ENCODE measurements at places on chromosomes 7 and 10.

GRCh38 chr7:3043544-3044371 lies at the start of gene CARD11:
Gene CARD11 (minus strand): TSS chr7:3043867. CDS start chr7:2958506, 85,361 bp downstream.
- DNase-seq, result no peak

DNA sequence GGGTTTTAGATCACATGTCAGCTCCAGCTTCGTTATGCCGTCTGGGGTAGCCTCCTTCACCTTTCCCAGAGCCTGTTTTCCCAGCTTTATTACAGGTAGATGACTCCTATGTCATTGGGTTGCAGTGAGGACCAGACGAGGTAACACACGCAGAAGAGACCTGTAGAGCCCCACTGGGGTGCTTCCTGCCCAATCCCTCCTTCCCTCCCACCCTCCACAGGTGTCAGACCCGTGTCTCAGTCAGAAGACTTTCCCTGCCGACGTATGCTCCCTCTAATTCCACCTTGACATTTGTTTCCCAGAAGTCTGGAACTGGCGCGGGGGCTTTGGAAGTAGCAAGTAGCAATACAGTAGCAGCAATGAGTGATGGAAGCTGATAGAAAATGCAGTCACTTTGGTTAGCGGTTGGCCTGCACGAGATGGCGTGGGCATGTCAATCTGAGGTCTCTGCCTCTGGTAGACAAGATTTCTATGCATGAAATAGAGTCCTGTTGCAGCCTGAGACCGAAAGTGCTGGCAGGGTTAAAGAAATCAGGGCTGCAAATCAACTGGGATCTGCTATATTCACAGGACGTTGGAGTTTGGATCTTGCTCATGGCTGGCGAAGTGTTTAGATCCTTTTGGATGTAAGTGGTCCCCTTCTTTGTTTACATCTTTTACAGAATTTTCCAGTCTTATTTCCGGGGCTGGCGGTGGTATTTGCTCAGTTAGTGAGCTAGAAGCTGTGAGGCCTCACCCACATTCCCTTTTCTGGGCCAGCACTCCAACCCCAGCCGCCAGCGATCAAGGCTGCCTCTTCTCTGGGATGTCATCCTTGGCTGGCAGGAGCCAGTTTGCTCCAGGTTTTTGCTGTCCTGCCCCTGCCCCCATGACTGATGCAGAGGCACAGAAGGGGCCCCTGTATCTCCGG lies 78.3 kb upstream of the KMT2C start:
- no peak for DNase-seq

GRCh38 chr7:42137431-42137830 lies 99.6 kb downstream of the GLI3 start:
- DNase-seq, result no peak

- peak; percentile 55 for DNase-seq
Observed at GRCh38 chr10:75208181-75208580, 2.4 kb upstream of the VDAC2 start.

GRCh38 chr10:10364902-10365301 lies 652.8 kb upstream of the CELF2 start:
- DNase-seq, result no peak

DNA sequence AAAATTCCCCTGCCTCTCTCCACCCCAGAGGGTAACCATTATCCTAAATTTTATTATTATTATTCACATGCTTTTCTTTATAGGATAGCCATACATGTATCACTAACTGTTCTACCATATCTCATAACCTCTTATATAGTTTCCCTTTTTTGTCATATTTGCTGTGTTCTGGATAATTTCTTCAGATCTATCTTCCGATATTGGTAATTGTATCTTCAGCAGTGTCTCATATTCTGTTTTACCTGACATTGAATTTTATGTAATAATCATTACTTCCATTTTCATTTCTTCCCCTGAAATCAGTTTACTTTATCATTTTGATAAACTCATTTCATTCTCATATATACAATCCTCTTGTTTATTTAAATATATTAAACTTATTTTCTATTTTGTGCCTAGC lies 273.5 kb downstream of the ADK start:
- DNase-seq, result no peak

- peak; percentile 17 for DNase-seq
Observed at GRCh38 chr10:49761789-49762565, at the start of gene OGDHL. Gene OGDHL (minus strand): TSS chr10:49762323. CDS start chr10:49758592, 3,731 bp downstream.

- no peak for DNase-seq
Observed at GRCh38 chr7:91397096-91397495, 132.9 kb downstream of the FZD1 start.

DNA sequence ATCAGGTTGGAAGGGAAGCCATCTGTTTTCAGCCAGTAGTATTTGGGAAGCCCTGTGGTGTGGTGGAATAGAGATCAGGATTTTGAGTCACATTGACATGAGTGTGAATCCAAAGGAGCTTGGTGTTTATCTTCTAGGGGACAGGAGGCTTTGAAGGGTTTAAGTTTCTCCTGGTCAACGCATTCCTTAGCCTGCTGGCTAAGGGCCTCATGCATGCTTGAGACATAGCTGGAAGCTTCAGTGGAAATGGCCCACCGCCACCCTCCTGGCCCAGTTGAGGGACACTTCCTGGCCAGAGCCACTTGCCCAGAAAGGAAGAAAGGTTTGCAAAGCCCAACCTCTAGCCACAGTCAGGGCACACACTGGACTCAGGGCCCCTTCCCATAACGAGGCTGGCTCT lies 70.9 kb downstream of the CDK1 start:
- no peak for DNase-seq

- DNase-seq, result peak; percentile 10
Observed at GRCh38 chr10:77801474-77802161, 124.9 kb downstream of the DLG5 start.

- no peak for DNase-seq
Observed at GRCh38 chr10:78450239-78450638, 416.6 kb downstream of the RPS24 start.

DNA sequence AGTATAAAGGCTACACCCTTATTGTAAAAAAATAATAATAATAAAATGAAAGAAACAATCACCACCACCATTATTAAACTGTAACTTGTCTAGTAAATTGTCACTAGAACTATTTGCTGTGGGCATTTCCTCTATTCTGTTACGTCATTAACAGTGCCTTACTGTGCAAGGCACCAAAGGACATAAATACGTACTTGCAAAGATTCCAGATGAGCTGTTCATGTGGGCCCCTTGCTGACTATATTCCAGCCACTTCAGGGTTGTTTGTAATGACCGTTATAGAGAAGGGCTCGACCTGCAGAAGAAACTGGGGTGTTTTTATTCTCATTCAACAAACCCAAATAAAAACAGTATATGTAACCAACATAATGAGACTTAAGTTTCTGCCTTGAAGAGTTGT lies 60.4 kb downstream of the KLRG2 start:
- peak; percentile 18 for DNase-seq

DNA sequence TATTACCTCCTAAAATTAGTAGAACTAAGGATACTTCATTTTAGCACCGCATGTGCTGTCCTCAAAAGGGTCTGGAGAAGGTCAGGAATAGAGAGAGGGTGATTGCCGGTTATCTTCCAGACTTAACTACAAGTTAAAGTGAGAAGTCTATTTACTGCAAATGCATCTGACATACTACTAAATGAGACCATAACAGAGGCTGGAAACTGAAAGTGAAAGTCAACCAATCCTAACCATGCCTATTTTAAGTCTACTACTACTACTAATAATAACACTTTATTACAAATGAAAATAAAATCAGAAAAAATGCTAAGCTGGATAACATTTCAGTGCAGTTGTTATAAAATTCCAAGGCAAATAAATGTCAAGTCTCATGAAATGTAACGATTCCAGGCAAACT lies 244.7 kb downstream of the KIF20B start:
- DNase-seq, result no peak

DNA sequence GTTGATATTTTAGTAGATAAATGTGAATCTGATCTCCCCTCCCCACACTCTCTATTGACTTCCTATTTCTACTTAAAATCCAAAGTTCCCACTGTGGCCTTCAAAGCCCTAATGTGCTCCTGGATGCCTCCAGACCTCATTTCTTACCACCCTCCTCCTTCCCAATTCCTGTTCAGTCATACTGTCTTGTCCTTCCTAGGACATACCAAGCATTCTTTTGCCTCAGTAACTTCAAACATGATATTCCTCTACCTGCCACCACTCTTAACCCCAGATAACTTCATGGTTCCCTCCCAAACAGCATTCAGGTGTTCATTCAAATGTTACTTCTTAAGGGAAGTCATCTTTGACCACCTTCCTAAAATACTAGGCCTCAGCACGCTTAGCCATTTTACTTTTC lies 34.2 kb upstream of the FAM221A start:
- no peak for DNase-seq

- no peak for DNase-seq
Observed at GRCh38 chr10:50432211-50433009, 181.1 kb upstream of the ASAH2 start.

DNA sequence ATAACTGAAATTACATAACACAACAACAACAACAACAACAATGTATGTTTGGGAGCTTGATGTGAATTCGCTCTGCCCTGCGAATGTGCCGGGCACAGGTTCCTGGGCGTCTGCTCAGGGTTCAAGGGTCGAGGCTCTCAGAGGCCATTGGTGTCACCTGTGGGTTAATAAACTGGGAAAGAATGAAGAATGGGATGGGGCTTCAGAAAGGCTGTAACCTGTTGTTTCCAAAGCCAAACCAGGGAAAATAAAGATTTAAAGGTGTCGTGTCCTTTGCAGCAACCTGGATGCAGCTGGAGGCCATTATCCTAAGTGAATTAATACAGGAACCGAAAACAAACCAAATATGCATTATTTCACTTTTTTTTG lies 17.3 kb upstream of the KLRG2 start:
- DNase-seq, result no peak

DNA sequence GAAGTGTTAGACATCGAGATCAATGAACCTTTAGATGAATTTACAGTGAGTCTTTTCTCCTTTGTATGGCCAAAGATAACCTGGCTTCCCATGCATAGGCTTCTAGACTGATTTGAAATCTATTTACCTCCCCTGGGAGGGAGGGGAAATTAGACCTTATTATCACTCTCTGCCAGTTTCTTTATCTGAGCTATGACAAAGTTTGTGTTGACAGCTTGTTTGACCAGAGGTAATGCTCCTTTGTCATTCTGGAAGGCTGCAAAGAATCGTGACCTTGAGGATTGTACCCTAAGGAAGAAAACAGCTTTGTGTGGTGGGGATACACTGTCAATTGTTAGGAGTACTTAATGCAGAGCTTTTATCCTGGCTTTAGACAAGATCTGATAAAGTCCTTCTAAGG lies 36.4 kb downstream of the RBM33 start:
- no peak for DNase-seq

GRCh38 chr7:74092964-74093471 lies 9.4 kb downstream of the LIMK1 start:
- no peak for DNase-seq

- DNase-seq, result no peak
Observed at GRCh38 chr10:21296575-21297355, 228.7 kb downstream of the SKIDA1 start.

DNA sequence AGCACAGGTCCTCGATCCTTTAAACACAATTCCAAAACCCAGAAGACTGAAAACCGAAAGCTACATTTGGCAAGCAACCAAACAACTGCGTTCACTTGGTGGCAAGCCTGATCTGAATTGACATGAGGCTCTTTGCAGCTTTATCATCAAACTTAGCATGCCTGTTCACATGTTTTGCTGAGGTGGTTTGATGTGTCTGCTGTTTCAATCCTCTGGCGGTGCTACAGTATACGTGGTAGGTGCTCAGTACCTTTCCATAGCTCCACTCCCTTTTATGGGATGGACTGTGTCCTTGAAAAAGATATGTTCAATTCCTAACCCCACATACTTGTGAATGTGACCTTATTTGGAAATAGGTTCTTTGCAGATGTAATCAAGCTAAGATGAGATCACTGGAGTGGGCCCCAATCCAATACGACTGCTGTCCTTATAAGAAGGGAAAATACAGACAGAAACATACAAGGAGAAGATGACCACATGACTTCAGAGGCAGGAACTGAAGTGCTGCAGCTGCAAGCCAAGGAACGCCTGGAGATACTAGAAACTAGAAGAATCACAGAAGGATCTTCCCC lies 33.4 kb downstream of the CCDC6 start:
- peak; percentile 92 for DNase-seq

- no peak for DNase-seq
Observed at GRCh38 chr7:141550386-141551093, 670 bp upstream of the AGK start.

DNA sequence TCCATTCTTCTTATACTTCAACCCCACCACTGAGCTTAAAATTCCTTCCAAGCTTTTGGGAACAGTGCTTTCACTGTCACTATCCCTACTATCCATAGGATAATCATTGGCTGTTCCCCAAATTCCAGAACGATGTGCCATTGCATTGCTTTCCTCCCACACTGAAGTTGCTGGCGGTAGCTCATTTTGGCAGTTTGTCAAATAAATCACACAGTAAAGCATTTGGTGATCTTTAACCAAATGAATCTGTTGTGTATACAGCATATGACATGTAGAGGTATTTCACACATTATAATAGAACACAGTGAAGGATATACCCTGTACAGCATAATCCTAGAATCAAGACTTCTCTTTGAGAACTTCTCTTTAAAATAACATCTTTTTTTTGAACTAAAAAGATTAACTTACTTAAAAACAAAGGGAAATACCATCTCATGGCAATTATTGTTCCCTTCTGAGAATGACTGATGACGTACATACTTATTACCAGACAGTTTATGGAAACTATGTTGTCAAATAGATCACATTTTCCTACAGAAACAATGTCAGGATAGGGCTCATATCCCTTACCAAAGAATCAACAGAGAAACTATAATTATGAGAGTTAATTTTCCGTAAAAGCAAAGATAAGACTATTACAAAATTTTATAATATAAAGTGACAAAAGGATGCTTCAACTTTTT lies 93.6 kb downstream of the CTNNA3 start:
- peak; percentile 93 for DNase-seq

GRCh38 chr10:15571575-15571974 lies 148.1 kb downstream of the ITGA8 start:
- peak; percentile 66 for DNase-seq

- DNase-seq, result no peak
Observed at GRCh38 chr10:78320506-78320905, 286.8 kb downstream of the RPS24 start.

DNA sequence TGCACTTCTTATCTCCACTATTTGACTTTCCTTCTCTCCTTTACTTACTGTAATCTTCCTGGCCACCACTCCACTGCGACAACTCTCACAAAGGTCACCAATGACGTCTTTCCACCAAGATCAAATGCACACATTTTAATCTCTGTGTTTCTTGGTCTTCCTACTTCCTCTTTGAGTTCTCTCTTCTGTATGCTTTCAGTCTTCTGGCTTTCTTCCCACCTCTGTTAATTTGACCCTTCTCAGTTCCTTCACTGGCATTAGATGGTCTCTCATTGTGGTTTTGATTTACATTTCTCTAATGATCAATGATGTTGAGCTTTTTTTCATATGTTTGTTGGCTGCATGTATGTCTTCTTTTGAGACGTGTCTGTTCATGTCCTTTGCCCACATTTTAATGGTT lies 31.9 kb downstream of the FAM107B start:
- no peak for DNase-seq

GRCh38 chr7:2520131-2520760 lies 672 bp downstream of the LFNG start:
- DNase-seq, result no peak
